ENCODE measurements at places on chromosomes 2 and 18.

GRCh38 chr18:60873708-60874107 is 459.5 kb upstream of the CDH20 start:
- no peak for DNase-seq

GRCh38 chr18:39558658-39559057 is 1993.1 kb upstream of the CELF4 start:
- no peak for DNase-seq

GRCh38 chr2:151476287-151476686 is 66.6 kb downstream of the RIF1 start:
- no peak for DNase-seq

DNA sequence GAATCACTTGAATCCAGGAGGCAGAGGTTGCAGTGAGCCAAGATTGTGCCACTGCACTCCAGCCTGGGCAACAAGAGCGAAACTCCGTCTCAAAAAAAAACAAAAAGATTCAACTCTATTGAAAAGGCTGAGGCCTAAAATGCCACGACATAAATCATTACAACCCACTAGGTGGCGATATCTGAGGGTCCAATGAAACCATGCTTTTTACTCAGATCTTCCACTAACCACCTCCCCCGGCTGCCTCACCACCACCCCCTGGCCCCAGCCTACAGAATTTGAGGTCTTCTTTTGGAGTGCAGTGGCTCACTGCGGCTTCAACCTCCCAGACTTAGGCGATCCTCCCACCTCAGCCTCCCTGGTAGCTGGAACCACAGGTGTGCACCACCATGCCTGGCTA is 57.5 kb downstream of the AP1S3 start:
- DNase-seq = no peak

- no peak for DNase-seq
Observed at GRCh38 chr18:38606841-38607240, 1041.2 kb upstream of the CELF4 start.

DNA sequence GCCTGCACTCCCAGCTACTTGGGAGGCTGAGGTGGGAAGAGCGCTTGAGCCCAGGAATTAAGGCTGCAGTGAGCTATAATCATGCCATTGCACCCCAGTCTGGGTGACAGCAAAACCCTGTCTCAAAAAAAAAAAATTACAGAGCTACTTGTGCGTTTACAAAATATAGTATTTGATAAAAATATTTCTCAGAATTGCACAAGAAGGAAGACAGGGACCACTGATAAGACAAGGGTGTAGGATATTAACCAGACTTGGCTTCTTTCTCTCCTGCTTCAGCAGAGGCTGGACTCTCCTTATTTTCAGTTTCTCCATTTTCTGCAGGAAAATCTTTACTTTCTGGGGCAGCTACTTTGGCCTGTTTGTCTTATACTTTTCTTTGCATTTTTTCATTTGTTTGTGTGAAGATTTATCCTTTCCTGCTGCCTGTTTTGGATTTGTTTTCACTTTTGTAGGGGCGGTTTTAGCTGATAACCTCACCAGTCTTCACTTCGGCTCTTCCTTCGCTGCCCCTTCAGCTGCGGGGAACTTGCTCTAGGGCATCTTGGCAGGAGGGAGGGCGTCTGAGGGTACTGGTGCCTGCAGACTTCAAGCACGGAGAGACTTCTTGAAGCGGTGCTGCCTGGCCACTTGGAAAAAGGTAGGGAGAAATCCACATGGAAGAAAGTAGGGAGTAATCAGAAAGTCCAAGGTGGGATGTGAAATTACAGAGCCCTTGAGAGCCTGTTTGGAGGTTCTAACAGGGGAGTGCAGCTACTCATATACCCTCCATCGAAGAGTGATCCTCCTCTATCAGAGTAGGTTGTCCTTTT is 14.9 kb upstream of the ZDBF2 start:
- DNase-seq = no peak

- DNase-seq = no peak
Observed at GRCh38 chr2:239116456-239117246, 268.8 kb downstream of the TWIST2 start.

- no peak for DNase-seq
Observed at GRCh38 chr18:8045884-8046281, 478.8 kb downstream of the PTPRM start.

GRCh38 chr2:64192664-64193105 is 48.5 kb upstream of the PELI1 start:
- DNase-seq = no peak

GRCh38 chr2:195638750-195639149 is 18.3 kb upstream of the SLC39A10 start:
- DNase-seq = no peak

GRCh38 chr18:77042583-77042982 is 90.0 kb downstream of the MBP start:
- DNase-seq = no peak

- DNase-seq = no peak
Observed at GRCh38 chr2:152093464-152093863, 5.4 kb downstream of the CACNB4 start.

DNA sequence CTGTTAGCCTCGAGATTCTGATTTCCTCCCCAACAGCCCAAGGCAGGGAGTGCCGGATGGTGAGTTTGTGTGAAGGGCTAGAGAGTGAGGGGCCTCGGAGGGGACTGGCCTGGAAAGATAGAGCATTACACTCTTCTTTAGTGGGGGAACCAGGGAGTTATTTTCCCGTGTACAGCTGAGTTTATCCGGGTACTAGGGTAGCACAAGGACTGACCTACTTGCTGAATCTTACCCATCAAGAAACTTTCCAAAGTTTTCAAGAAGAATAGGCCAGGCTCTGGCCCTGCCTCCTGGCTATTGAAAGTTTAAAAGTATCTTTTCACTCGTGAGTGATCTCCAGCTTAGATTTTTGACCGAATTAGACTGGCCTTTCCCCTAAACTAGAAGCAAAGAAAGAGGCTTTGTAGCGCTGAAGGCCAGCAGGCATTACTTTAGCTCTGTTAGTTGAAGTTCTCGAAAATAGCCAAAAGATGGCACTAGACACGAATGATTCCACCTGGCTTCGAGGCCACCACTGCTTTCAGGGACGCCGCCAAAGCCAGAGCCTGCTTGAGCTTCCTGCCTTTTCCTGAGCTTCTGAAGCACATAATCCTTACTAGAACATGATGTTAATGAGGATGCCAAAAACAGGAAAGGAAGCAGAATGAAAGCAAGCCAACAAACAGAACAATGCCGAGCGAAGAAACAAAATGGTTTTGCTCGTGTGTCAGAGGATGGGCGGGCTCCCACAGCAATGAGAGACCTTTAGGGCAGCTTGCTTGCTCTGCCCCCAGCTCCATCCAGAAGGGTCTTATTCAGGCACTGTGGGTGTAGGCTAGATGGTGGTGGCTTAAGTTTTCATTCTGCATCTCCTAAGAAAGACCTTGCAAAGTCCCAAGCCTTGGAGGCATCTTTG is 55.8 kb downstream of the TSN start:
- peak; percentile 72 for DNase-seq

- no peak for DNase-seq
Observed at GRCh38 chr2:213934560-213934959, 476.3 kb upstream of the VWC2L start.

DNA sequence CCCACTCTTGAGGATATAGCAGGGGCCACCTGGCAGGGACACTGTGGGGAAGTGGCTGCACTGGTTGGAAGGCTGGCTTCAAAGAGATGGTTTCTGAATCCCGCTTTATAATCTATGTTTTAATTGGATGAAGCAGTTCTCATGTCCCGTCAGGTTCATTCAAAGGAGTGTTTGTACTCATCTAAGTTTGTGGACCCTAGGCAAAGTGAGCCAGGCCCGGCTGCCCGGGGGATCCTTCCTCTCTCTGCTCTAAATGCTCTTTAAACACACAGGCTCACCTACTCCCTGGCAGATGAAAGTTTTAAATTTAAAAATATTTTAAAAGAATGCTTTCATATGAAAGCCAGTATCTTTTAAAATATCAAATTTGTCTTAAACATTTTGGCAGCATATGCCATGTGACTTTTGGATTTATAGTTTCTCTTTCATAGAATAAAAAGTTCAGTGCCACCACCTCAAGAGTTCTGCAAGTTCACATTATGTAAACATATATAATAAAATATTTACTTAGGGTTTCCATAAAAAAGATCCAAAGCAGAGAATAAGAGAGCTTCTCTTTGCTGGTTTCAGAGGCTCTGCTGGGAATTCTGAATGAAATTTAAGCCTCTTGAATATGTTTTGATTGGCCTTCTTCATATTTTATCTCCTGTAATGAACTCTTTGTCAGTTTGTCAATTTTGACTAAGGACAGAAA is 143.5 kb upstream of the ALPP start:
- DNase-seq = no peak

DNA sequence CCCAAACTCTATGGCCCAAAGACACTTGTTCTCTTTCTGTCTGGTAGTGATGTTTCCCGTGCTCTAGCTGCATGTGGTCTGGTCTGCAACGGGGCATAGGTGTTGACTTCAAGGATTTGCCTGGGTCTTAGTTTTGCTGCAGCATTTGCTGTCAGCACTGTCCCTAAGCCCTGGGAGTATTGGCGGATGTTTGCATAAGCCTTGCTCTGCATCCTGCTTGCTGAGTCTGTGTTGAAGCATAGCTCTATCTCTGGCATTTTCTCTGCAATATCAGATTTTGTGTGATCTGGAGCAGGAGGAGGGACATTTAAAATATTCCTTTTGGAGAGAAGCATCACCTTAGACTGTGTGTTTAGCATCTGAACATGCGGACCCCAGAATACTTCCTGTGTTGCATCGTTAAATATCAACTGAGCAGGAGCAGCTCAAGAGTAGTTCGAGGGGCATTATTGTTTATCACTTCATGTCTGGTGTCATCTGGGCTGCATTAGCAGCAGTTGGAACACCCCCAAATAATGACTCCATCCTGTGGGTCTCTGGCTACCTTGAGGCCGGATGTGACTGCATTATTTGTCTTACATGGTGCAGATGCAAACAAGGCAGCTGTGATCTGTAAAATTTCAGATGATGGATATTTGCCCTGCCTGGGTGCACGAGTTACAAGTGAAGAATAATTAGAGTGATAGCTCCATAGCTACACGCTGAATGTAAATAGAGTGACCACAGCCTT is 231.7 kb downstream of the TRIB2 start:
- DNase-seq = no peak

DNA sequence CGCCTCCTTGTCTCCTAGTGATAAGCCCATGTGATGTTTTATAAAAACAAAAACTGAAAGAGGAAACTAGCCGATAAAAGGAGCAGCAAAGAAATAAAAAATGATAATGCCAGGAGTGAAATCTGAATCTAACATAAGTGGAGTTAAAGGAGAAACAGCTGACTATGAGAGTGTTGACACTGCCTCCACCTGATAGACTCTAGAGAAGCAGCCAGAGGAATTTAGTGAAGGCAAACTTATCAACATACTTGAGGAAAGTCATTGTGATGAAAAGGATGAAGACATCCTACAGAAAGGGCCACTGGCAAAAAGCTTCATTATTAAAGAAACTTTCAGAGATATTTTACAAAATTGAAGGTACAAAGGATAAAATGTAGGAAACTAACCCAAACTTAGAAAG is 1.9 kb downstream of the M1AP start:
- no peak for DNase-seq

DNA sequence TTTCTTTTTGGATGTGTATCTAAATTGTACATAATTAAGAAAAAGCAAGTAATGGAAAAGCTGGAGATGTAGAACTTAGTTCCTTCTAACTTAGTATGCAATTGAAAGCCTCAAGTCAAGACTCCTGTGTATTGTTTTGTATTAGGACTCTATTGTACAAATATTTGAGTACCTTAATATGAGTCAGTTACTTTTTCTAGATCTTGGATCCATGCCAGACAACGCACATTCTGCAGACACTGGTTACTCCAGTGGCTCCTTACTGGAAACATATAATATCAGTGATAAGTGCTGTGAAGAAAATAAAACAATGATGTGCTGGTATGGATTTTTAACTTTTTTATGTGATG is 1.5 kb downstream of the SLC39A10 start:
- DNase-seq = peak; percentile 86

GRCh38 chr2:158191076-158191895 is 89.6 kb downstream of the UPP2 start:
- DNase-seq = peak; percentile 81

- no peak for DNase-seq
Observed at GRCh38 chr2:61512768-61513398, 25.3 kb downstream of the XPO1 start.

DNA sequence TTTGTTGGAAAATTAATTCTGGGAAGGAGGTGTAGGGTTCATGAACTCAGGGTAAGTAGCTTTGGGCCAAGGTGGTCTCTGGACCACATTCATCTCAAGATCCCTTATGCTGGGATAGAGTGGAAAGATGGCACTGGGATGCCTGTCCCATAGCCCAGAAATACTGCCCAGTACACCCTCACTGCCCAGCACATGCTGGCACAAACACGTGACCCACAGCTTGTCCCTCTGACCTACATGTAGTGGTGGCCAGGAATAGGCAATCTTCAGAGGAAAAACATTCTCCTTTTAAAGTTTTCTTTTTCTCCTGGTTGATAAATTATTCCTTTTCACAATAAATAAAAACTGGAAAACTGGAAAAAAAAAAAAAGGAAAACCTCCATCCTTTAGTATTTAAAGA is 135.6 kb upstream of the ACAA2 start:
- DNase-seq = no peak

GRCh38 chr2:161344692-161345091 is 36.5 kb downstream of the PSMD14 start:
- DNase-seq = no peak

DNA sequence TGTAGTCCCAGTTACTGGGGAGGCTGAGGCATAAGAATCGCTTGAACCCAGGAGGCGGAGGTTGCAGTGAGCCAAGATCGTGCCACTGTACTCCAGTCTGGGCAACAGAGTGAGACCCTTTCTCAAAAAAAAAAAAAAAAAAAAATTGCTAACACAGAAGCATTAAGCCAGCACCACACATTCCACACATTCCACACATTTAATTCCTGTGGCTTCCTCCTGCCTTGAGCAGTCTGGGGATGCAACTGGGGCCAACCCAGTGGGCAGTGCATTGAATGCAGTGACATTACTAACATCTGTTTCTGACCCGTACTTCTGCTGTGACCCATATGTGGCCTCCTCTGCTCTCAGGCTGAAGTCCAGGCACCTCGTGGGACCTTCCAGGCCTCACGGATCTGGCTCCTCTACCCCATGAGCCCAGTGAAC is 107.0 kb downstream of the BCL2L11 start:
- DNase-seq = peak; percentile 78

GRCh38 chr2:240593026-240593702 is 6.6 kb downstream of the CAPN10 start:
- no peak for DNase-seq

GRCh38 chr18:21598726-21599584 is 1.5 kb downstream of the ESCO1 start:
- DNase-seq = peak; percentile 33

DNA sequence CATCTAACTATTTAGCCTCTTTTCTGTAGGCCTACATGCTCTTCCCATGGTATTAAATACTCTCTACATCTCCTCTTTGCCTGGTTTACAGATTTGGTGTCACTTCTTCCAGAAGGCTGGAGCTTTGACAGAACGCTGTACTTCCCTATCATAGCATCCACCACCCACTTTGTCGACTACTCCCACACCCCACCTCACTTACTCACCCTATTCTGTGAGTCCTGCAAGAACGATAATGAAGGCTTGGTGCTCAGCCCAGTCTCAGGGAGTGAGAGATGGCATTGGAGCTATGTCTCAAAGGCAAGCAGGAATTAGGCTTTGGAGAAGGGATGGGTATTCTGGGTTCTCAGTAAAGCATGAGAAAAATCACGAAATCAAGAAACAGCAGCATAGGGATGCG is 20.3 kb upstream of the KDM3A start:
- no peak for DNase-seq

- no peak for DNase-seq
Observed at GRCh38 chr2:237942513-237942899, 24.3 kb upstream of the UBE2F start.

- DNase-seq = no peak
Observed at GRCh38 chr2:58664523-58665151, 423.5 kb upstream of the FANCL start.

GRCh38 chr2:7984693-7985353 is 697.0 kb upstream of the ID2 start:
- DNase-seq = no peak

Measured in kidney glomerular epithelial cell (primary cell).